Fibroblast of skin of left biceps (primary cell): ENCODE measurements at places on chromosomes 12 and 14.

- DNase-seq = no peak
These were observed 5.2 kb downstream of the CALM1 start for GRCh38 chr14:90402016-90402415.

DNA sequence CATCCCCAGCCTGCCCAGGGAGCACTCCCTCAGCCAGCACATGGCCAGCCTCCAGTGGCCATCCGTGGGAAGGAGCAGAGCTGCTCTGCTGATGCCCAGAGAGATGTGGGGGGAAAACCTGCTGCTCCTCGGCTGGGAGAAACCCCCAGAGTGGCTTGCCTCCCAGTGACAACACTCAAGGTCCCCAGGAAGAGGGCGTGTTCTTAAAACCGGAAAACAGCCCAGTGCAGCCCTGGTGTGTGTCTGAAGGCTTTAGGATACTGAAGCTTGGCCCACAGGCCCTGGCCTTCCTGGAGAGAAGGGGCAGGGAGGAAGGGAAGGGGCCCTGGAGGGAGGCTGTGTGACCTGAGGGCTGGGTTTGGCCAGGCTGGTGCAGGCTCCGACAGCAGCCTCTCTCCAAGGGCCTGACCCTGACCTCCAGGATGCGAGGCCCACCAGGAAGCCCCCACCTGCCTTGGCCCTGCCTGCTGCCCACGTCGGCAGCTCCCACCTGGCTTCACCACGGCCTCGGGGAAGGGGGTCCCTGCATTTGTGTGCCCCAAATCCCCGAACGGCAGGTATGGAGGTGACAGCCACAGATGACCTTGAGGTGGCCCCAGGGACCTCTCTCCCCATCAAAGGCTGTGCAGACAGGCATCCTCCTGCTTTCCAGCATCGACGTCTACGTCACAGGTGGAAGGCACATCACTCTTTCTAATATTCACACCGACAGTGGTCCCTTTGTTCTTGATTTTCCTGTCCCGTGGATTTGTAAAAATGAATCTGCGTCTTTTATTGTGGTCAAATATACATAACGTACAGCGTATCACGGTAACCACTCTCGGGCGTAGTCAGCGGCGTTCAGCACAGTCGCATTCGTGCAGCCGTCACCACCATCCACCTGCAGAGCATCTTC is 190.0 kb upstream of the C14orf180 start:
- DNase-seq = no peak

- no peak for DNase-seq
These were observed 37.9 kb downstream of the RAD9B start for GRCh38 chr12:110540048-110540447.

DNA sequence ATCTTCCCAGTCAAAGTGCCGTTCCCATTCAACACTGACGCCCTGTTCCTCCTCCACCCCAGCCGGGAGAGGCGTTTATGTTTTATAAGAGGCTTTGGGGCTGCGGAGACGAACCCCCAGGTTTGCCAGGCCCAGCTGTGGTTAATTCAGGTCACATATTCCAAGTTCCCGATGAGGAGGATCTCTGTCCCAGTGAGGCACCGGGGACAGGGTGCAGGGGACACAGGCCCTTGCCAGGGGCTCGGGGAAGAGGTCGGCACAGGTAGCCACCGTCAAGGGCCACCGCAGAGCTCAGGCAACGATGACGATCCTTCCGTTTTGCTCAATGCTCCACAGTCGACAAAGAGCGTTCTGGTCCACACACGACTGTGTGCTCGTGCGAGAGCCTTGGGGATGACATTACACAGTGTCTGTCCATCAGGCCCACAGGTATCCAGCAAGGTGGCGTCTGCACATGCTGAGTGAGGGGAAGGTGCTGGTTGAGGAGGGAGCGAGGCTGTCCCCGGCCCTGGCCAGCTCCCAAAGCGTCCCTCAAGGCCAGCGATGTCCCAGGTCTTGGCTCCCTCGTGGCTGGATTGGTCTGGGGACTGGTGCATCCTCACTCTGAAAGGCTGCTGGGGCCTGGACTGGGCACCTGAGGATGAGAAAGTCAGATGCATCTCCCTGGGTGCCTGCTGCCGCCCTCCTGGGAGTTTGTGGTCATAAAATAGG is 189.2 kb upstream of the C14orf180 start:
- no peak for DNase-seq

- no peak for DNase-seq
These were observed 100.1 kb downstream of the SCARB1 start for GRCh38 chr12:124763594-124763979.

DNA sequence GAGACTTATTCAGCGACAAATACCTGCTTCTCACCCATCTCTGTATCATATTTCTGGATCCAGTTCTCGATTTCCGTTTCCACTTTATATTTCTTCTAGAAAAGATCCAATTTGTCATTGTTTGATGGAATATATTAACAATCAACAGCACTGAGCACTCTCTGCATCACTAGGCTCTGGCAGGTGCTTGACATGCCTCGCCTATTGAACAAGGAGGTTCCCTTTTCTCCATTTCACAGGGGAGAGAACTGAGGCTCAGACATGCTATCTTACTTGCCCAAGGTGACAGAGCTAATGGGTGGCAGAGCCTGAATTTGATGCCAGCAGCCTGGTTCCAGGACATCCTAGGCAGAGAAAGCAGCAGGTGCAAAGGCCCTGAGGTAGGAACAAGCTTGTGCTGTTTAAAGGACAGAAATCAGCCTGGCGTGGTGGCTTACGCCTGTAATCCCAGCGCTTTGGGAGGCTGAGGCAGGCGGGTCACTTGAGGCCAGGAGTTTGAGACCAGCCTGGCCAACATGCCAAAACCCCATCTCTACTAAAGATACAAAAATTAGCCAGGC is 12.1 kb downstream of the RITA1 start:
- DNase-seq = no peak

DNA sequence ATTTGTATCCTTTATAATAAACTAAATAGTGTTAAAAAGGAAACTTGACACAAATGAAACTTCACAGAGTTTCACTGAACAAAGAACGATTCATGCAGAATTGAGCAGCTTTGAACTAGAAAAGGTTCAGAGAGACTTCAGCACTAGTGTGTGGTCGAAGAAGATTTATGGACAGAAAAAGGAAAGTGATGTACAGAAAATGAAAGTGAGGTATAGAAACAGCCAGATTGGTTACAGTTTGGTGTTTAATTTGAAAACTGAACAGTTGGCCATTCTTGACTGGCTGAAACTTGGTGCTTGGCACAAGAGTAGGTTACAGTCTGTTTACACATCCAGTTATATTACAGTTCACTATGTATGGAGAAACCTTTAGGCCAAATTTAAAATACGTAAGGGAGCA is 207.1 kb downstream of the GALC start:
- no peak for DNase-seq

GRCh38 chr14:51207621-51208020 is 32.4 kb upstream of the TMX1 start:
- no peak for DNase-seq

DNA sequence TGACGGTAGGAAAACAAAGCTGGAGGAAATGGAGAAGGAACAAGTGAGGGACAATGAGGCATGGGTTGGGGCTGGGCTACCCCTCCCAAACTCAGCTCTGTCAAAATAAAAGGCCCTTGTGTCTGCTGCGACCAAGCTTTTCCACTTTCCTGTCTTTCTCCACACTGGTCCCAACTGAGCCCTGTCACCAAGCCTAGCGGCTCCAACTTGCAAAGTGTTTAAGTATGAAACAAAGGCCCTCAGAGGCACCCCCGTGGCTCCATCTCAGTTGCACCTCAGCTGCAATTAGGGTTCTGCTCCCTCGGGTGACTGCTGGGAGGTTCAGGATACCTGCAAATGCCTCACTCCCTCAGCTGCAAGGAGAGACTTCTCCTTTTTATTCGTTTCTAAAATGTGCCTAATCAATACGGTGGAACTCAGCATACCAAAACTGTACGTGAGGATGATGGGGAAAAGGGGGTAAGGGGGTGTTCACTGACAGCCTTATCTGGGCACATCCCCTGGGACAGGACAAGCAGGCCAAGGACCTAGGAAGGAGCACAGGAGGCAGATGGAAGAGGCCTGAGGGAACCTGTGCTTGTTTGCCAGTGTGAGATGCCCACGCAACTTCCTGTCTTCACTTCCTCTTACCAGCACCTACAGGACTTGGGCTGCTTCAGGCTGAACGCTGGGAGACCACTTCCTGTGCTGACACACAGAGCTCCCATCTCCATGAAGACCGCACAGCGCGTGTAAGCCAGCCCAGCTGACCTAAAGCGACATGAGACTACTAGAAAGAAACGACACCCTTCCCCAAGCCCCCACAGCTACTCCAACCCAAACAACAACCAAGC is 8.9 kb downstream of the VAMP1 start:
- no peak for DNase-seq

- DNase-seq = no peak
These were observed 628.9 kb upstream of the TBX3 start for GRCh38 chr12:115312901-115313300.

DNA sequence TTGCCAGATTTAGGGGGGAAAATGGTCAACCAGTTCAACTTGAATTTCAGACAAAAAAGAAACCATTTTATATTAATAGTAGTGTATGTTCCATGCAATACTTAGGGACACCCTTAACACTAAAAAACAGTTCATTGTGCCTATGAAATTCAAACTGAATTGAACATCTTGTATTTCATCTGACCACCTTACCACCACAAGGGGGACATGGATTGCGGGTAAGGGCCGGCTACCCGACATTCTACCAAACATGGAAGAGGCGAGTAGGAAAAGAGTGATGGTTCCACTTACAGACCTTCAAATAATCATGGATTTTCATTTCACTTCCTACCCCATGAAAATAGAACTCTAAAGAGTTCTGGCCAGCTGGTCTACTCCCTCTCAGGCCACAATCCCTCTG is 10.3 kb upstream of the STK38L start:
- DNase-seq = no peak
